Activated naive CD8-positive, alpha-beta T cell treated with anti-CD3 and anti-CD28 coated beads for 36 hours (primary cell): ENCODE measurements at places on chromosomes 12 and 14.

DNA sequence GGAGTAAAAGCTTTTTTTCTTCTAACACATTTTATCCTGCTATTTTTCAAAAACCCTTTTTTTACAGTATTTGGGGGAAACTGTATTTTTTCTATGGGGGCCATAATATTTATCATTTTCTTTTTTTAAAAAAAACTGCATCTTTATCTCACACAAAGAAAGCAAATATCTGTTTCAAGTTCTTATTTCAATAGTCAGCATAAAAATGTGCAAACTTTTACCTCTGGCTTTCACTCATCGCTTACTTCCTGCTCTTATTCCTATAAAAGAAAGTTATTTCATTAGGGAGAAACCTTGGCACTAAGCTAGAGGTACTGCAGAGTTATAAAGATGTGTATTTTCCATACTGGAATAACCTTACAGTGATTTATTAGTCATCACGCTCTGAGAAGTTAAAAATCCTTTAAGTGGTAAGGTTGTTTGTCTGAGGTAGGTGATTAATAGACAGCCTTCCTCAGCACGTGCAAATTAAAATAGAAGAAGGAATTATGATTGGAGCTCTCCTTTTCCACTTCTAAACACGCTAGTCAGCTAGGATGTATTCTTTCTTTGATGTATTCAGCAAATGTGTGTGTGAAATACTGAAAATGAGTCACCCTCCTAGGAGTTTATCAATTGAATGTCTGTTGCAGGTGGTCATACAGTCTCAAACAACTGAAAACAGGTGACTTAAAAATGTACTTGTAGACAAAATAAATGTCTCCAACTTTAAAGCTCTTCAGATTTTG lies 461.0 kb downstream of the GXYLT1 start:
- no peak overlapping the region for H3K4me3 ChIP-seq
- H3K27ac ChIP-seq = no peak overlapping the region
- H3K36me3 ChIP-seq = no peaks in the 10 kb centered on the region
- no peaks in the 10 kb centered on the region for H3K4me1 ChIP-seq

DNA sequence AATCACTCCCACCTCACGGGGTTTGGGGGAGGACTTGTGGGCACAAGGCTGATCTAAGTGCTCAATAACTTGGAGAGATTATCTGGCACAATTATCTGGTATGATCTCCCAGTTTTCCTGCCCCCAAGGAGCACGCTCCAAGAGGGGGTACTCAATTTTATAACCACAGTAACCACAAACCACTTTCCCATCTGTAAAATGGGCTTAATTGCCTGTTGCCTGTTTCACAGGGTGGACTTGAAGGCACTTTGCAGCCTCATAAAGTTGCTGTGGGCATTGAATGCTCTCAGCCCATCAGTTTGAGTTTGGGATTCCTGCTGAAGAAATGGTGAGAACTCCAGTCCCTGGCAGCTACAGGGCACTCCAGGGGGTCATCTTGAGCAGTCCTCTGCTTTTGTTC lies 4.4 kb downstream of the SLC8B1 start:
- no peak overlapping the region for H3K27ac ChIP-seq
- peaks cover 19% of the 10 kb centered on the region for H3K36me3 ChIP-seq
- H3K27me3 ChIP-seq = no peaks in the 10 kb centered on the region
- no peak overlapping the region for H3K4me3 ChIP-seq

DNA sequence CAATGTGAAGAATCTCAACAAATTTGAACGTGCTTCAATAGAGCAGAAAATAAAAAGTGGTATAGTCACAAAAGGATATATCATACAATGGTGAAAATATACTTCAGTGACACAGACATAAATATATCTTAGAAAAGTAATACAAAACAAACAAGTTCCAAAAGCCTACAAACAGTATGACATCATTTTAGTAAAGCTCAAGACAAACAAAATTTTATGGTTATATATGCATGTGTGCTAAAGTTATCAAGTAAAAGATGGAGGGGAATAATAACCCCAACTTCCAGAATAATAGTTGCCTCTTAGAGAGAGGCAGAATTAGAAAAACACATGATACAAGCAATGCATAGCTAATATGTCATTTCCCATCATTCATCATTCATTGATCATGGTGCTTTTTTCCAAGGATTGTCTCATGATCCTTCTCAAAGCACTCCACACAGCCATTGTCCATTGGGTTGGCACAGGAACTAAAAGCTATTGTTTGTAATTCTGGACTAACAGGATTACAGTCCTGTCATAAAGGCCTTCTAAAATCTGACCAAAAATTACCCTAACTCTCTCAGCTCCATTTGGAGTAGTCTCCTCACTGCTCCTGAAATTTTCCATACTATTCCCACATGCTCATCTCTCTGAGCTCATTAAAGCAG lies 59.5 kb downstream of the IFNG-AS1 start:
- no peak for DNase-seq
- peaks cover 5% of the 10 kb centered on the region for H3K36me3 ChIP-seq
- no peaks in the 10 kb centered on the region for H3K4me1 ChIP-seq
- no peak overlapping the region for H3K27ac ChIP-seq

DNA sequence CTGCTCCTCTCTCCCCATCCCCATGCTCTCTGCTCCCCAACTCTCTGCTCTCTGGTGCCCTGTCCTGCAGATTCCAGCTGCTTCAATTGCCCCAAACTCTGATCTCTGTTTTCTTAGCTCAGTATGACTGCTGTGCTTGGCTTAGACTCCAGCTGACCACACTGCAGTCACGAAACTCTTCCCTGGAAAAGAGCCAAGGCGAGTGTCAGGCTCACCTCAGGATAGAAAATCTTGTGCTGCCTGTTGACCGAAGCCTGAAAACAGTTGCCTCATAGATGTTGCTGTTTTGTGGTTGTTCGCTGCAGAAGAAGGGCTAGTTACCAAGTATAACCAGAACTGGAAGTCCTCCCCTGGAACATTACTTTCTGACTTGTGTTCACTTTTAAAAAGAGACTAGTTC lies 6.7 kb upstream of the STON2 start:
- no peak overlapping the region for H3K4me3 ChIP-seq
- H3K27me3 ChIP-seq = peaks cover 11% of the 10 kb centered on the region
- H3K27ac ChIP-seq = no peak overlapping the region
- peaks cover under 1% of the 10 kb centered on the region for H3K4me1 ChIP-seq
- no peak for DNase-seq

GRCh38 chr12:57231276-57232021 lies 1.9 kb downstream of the SHMT2 start:
- H3K36me3 ChIP-seq = peaks cover 58% of the 10 kb centered on the region
- DNase-seq = no peak
- peak overlapping the region; percentile 99 for H3K4me3 ChIP-seq
- peak overlapping the region; percentile 25 for H3K27ac ChIP-seq

GRCh38 chr12:66072135-66072534 lies 58.4 kb downstream of the LLPH start:
- no peaks in the 10 kb centered on the region for H3K36me3 ChIP-seq
- peaks cover 4% of the 10 kb centered on the region for H3K27me3 ChIP-seq

- peaks cover 18% of the 10 kb centered on the region for H3K4me1 ChIP-seq
- H3K36me3 ChIP-seq = no peaks in the 10 kb centered on the region
- peaks cover 9% of the 10 kb centered on the region for H3K27me3 ChIP-seq
- no peak overlapping the region for H3K4me3 ChIP-seq
- no peak for DNase-seq
Measured at GRCh38 chr12:4221258-4221620, 52.3 kb upstream of the CCND2 start.

- no peak overlapping the region for H3K4me3 ChIP-seq
- peak; percentile 5 for DNase-seq
- peaks cover 9% of the 10 kb centered on the region for H3K4me1 ChIP-seq
- no peaks in the 10 kb centered on the region for H3K36me3 ChIP-seq
Measured at GRCh38 chr12:8590842-8591545, 21.7 kb downstream of the AICDA start.

- H3K36me3 ChIP-seq = peaks cover 3% of the 10 kb centered on the region
- DNase-seq = no peak
- H3K4me1 ChIP-seq = peaks cover 1% of the 10 kb centered on the region
- no peak overlapping the region for H3K27ac ChIP-seq
Measured at GRCh38 chr12:67909091-67909531, 80.1 kb upstream of the IFNG-AS1 start.

- no peaks in the 10 kb centered on the region for H3K36me3 ChIP-seq
- H3K27ac ChIP-seq = peak overlapping the region; percentile 87
- peak overlapping the region; percentile 95 for H3K4me3 ChIP-seq
- H3K27me3 ChIP-seq = no peaks in the 10 kb centered on the region
Measured at GRCh38 chr14:34461334-34462131, 507 bp downstream of the SPTSSA start.

- no peak overlapping the region for H3K27ac ChIP-seq
- DNase-seq = no peak
- no peaks in the 10 kb centered on the region for H3K27me3 ChIP-seq
- H3K36me3 ChIP-seq = no peaks in the 10 kb centered on the region
- H3K4me3 ChIP-seq = no peak overlapping the region
Measured at GRCh38 chr14:25929881-25930615, 667.8 kb downstream of the NOVA1 start.

- no peak overlapping the region for H3K27ac ChIP-seq
- peaks cover 9% of the 10 kb centered on the region for H3K27me3 ChIP-seq
- no peak for DNase-seq
- H3K4me3 ChIP-seq = no peak overlapping the region
Measured at GRCh38 chr12:24937553-24938244, 11.2 kb downstream of the BCAT1 start.

- H3K27me3 ChIP-seq = peaks cover 41% of the 10 kb centered on the region
- H3K27ac ChIP-seq = peak overlapping the region; percentile 53
- DNase-seq = no peak
- no peaks in the 10 kb centered on the region for H3K36me3 ChIP-seq
Measured at GRCh38 chr12:75877763-75878621, 153.6 kb downstream of the PHLDA1 start.

GRCh38 chr12:22101749-22102243 lies 55.8 kb downstream of the CMAS start:
- peaks cover 3% of the 10 kb centered on the region for H3K4me1 ChIP-seq
- H3K27ac ChIP-seq = no peak overlapping the region
- H3K27me3 ChIP-seq = no peaks in the 10 kb centered on the region

DNA sequence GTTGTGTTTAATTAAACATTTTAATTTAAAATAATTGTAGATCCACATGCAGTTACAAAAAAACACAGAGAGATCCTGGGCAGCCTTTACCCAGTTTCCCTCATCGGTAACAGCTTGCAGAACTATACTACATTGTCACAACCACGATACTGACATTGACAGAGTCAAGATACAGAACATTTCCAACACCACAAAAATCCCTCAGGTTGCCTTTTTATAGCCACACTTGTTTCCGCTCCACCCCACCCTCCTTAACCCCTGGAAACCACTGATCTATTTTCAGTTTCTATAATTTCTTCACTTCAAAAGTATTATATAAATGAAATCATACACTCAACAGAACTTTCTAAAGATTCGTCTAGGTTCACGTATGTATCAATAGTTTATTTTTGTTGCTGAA lies 458.8 kb upstream of the SOX5 start:
- DNase-seq = no peak
- H3K4me1 ChIP-seq = no peaks in the 10 kb centered on the region
- no peak overlapping the region for H3K4me3 ChIP-seq
- H3K27ac ChIP-seq = no peak overlapping the region

GRCh38 chr14:27181333-27181732 lies 583.5 kb upstream of the NOVA1 start:
- no peaks in the 10 kb centered on the region for H3K4me1 ChIP-seq
- DNase-seq = no peak
- no peak overlapping the region for H3K4me3 ChIP-seq
- H3K27me3 ChIP-seq = no peaks in the 10 kb centered on the region

- H3K27me3 ChIP-seq = no peaks in the 10 kb centered on the region
- no peak overlapping the region for H3K27ac ChIP-seq
- peaks cover 2% of the 10 kb centered on the region for H3K36me3 ChIP-seq
- DNase-seq = no peak
- no peak overlapping the region for H3K4me3 ChIP-seq
Measured at GRCh38 chr12:67370979-67371378, 101.8 kb downstream of the CAND1 start.

- H3K27ac ChIP-seq = no peak overlapping the region
- H3K27me3 ChIP-seq = peaks cover 37% of the 10 kb centered on the region
- no peak for DNase-seq
- H3K4me3 ChIP-seq = no peak overlapping the region
Measured at GRCh38 chr12:57235017-57235727, 5.7 kb downstream of the SHMT2 start.

DNA sequence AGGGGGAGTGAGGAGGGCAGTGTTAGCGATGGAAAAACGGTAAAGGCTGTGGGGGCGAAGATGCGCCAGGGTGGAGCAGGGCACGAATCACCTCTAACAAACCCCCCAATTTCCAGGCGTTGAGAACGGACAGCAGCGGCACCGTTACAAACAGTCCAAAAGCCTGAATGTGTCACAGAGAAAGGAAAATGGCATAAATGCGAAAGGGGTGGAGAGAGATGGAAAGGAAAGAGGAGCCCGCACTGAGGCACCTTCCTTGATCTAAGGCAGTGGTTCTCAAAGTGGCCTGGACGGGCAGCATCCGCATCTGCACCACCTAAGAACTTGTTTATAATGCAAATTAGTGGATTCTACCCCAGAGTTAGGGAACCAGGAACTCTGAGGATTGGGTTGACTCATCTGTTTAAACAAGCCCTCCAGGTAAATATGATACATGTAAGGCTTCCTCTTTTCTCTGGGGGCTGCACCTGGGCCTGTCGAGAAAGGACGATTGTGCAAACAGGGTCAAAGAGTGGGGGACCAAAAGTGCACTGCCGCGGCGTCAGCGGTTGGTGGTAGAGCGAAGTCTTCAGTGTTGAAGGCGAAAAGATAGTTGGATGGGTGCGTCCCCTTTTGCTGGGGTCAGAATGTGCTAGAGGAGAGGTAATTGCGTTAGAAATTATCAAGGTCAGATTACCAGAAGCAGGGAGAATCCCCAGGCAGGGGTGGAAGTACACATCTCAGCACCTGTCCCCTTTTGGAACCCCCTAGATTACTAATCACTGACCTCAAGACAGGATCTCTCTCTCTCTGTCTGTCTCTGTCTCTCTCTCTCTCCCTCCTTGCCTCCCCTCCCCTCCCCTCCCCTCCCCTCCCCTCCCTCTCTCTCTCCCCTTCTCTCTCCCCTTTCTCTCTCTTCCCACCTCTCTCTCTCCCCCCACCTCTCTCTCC lies 1.3 kb upstream of the KCNH5 start:
- H3K27ac ChIP-seq = no peak overlapping the region
- DNase-seq = no peak
- H3K4me1 ChIP-seq = peaks cover 5% of the 10 kb centered on the region

- no peak overlapping the region for H3K27ac ChIP-seq
- no peaks in the 10 kb centered on the region for H3K36me3 ChIP-seq
- no peak overlapping the region for H3K4me3 ChIP-seq
- DNase-seq = no peak
- no peaks in the 10 kb centered on the region for H3K27me3 ChIP-seq
Measured at GRCh38 chr14:20487396-20487725, 18.0 kb upstream of the RNASE10 start.

GRCh38 chr12:8697120-8697475 lies 693 bp upstream of the RIMKLB start:
- peak overlapping the region; percentile 29 for H3K27ac ChIP-seq
- H3K36me3 ChIP-seq = peaks cover 4% of the 10 kb centered on the region

DNA sequence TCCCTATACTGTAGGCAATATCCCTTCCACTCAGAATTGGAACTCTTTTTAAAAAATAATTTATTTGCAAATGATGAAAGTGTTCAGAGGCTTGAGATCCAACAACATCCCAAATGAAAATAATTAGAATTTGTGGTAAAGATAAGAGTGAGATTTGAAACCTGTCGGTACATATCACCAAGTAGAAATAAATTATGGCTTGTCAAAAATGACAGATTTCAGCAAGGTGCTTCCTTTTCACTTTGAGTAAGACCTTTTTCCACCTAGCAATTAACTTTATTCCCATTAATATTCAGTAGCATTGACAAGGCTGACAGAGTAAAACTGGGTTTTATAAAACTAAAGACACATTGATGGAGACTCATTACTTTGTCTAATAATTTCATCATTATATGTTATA lies 107.7 kb upstream of the PRKD1 start:
- no peaks in the 10 kb centered on the region for H3K36me3 ChIP-seq
- H3K4me1 ChIP-seq = no peaks in the 10 kb centered on the region
- H3K4me3 ChIP-seq = no peak overlapping the region
- no peak overlapping the region for H3K27ac ChIP-seq
